ENCODE measurements at places on chromosomes 1 and 21.

GRCh38 chr1:113835686-113836290, 23.5 kb upstream of the RSBN1 start:
- DNase-seq = peak; percentile 49

DNA sequence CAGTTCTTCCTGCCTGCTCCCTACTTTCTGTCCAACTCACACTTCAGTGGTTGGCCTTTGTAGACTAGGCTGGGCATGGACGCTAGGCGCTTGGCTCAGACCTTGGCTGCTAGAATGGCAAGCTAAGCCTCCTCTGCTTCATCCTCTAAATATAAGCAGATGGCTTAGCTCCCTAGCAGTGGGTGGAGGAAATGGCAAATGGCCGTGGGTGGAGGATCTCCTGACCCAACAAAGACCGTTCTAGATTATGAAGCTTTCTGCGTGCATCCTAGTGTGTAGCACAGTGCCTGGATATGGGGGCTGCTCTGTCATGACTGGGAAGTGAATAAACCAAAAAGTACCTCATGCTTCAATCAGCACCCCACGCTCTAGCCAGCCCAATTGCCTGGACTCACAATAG, 10.4 kb upstream of the ETV3L start:
- DNase-seq = no peak

DNA sequence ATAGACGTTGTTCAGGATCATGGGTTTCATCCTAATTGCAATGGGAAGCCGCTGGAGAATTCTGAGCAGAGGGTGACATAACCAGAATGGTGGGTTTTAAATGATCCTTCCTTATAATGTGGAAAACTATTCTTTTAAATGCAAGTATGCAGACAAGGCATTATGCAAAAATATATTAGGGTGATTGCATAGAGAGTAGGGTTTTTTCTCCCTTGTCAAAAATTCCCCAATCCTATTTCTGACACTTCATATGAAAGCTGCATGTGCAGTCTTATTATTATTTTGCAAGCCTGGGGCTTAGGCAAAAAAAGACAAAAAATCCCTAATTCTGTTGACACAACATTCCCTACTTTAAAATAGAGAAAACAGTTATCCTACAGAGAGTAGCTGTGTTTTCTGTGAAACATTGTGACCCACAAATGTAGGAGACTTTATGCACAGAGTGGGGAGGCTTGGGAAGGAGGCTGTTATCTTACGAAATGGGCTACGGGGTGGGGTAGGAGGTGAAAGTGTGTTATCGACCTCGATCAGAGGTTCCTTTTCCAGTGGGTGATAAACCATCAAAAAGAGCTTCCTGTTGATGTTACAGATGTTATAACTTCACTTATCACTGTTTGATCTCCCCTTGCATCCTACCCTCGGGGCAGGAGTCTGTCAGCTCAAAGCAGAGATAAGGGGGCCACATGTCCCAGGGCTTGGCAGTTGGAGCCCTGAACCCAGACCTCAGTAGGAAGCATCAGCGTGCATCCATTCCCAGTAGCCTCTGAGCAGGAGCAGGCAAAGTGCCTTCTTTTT, 27.2 kb downstream of the RHEX start:
- no peak for DNase-seq

DNA sequence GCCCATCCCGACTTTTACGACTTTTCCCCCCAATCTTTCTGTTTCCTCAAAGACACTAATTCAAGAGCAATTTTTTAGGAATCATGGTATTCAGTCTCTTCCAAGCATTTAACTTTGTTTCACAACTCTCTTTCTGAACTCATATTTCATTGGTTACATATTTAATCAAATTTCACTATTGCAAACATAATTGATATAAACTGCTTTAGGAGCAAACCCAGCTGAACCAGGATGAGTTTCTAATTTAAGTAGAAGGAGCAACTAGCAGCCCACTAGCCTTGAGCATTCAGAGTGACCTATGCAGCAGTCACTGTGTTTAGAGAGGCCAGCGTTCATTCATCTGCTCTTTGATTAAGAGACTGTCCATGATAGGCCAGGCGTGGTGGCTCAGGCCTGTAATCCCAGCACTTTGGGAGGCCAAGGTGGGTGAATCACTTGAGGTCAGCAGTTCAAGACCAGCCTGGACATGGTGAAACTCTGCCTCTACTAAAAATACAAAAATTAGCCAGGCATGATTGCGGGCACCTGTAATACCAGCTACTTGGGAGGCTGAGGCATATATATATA, 1.8 kb downstream of the CELA2B start:
- DNase-seq = no peak

DNA sequence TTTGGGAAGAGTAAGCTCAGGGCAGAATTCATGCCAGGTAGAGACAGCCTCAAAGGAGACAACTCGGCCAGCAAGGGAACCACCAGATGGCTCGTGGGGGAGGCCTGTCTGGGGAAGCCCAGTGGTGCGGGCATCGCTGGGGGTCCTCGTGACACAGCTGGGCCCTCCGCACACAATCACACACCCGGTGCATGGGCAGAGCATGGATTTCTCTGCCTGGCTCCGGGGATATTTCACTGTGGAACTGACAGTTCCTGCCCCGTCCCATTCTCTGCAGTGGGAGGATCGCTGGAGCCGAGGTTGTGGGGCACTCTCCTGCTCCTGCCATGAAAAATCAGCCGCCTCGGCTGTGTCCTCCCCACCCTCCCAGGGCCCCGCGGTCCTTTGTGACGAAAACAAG, 108.0 kb downstream of the CRYAA start:
- no peak for DNase-seq

GRCh38 chr1:247845693-247846017, 4.0 kb upstream of the OR11L1 start:
- DNase-seq = no peak

- DNase-seq = no peak
These were observed 61.7 kb downstream of the ATF6 start for GRCh38 chr1:161827786-161828185.

DNA sequence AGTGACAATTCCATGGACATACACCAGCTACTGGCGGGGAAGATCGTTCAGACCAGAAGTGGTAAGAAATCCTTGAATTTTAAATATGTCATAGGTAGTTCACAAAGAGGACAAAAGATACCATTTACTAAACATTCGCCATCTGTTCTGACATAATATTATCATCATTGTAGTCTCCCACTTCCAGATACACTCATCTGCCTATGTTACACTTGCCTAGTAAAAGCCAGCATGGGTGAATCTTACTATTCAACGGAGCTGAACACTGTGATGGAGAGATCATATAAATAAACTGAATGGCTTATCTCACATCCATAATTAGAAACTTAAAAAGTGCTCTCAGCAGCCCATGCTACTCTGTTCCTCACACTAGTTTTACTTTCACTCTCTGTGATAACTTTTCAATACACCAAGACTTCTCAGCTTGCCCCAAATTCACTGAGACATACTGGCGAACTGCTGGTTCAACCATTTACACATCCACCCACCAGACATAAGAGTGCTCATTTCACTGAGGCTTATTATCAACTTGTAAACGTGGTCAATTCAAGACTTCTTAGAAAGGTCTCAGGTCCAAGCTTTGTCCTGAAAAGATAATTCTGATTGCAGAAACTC, 463 bp upstream of the PRRC2C start:
- no peak for DNase-seq

- peak; percentile 12 for DNase-seq
These were observed 80.2 kb upstream of the GREM2 start for GRCh38 chr1:240691909-240692705.

GRCh38 chr1:180402551-180402950, 99.8 kb downstream of the ACBD6 start:
- DNase-seq = no peak

DNA sequence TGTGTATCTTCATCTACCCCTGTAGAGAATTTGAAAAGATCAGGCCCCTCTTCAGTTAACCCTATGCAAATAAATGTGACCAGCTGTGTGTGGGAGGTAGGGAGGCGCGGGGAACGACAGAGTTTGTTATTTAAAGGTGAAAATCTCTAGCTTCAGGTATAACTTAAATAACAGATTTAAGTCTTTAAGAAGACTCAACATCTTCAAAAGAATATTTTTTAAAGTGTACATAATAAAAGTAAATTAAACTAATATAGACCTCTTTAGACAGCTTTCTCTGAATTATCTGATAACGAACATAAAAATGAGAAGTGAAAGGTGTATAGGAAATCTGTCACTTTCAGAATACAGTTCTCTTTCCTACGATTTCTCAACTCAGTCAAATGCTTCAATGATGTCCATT, 16.0 kb downstream of the ANGPTL3 start:
- no peak for DNase-seq

GRCh38 chr1:114208714-114209113, 55.0 kb upstream of the SYT6 start:
- DNase-seq = no peak

GRCh38 chr1:61498342-61498741, 226.6 kb downstream of the TM2D1 start:
- DNase-seq = no peak

GRCh38 chr1:202576816-202577215, 133.4 kb downstream of the SYT2 start:
- no peak for DNase-seq
